ENCODE measurements at places on chromosomes 1 and 21. TPM values are rescaled to one million over a fixed set of nuclear protein-coding genes. Genes with fewer than 3 reads are reported as not detected.

The PIAS3 gene
- total RNA-seq = 11.4 TPM

The HRNR gene
- total RNA-seq = not detected

The GSTM2 gene
- 31.7 TPM for total RNA-seq

The SRSF11 gene
- 38.4 TPM for total RNA-seq

The ATXN7L2 gene
- total RNA-seq = 3.5 TPM

The AGT gene
- total RNA-seq = 86.3 TPM

The OPRD1 gene
- total RNA-seq = not detected

The USP48 gene
- total RNA-seq = 31.0 TPM

All from right atrium auricular region (tissue), 2 donors.